ENCODE measurements at places on chromosomes 3 and 15.
A peak's percentile ranks its signal among the peaks of the same experiment; 100 is the strongest.

DNA sequence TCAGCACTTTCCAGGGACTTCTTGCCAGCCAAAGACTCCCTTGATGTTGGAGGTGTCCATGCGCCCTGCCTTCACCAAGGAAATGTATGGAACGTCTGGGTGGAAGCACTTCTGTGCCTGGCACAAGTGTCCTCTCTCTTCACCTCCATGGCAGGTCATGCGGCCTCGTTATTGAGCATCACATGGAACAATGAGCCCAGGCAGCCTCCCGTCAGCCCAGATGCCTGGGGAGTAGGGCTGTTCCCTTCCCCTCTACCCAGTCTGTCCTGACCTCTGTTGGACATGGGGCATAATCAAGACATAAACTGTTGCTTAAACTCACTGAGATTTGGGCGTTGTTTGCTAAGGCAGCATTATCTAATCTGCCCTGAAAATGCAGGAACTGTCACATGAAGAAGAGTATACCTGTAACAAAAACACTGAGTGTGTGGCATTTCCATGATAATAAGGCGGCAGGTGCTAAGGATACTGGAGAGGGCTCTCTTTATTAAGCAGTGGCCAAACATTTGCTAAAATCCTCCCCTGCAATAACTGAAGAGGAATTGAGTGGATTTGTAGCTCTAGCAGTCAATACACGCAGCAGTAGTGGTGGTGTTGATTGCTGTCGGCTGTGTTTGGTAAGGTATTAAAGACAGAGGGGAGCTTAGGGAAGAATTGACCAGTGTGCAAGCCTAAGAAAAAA lies 338.2 kb upstream of the ATP10A start:
- DNase-seq: no peak

DNA sequence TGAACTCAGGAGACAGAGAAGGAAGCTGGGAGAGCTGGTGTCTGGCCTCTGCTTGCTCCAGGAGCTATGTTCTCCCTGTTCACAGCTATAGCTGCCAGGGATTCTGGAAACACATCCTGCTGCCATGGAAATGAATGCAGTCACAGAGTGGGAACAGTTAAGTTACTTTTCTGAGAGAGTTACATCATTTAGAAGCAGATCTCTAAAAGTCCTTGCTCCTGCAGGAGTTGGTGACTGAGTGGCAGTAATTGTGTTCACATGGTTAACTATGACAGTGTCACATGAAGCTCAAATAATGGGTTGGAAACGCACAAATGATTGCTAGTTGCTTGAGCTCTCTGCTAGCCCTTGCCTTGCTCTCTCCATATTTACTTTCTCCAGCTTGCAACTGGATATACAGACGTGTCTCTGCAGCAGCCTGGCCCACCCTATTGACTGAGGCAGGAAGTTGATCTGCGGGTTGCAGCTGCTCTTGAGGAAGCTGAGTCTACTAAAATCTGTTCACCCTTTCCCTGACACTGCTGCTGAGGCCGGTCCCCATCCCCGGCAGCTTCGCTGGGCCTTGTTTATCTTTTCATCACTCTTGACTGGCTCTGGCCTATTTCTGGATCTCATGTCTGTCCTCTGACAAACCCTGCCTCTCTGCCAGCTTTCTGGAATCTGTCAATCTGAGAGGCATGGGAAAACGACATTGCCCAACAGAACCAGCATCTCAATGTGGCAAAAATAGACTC lies 16.7 kb upstream of the ISLR start:
- no peak for DNase-seq

GRCh38 chr3:21466476-21466875 lies 284.5 kb downstream of the ZNF385D start:
- DNase-seq: no peak

DNA sequence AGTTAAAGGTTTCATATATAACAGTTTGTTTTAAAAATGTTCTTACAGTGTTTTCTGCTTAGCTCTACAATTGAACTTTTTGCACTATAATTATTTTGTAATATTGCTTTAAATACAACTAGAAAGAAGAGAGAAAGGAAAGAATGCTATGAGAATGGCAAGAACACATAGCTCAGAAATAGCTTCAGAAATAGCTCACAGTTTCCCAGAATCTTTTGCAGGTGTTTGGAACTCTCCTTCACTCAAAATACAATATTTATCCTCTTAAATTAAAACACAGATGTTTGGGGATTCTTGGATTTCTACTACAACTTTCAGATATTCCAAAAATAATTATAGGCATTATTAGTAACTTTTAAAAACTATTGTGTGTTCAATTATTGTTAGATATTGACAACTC lies 658.0 kb upstream of the DPPA4 start:
- DNase-seq: no peak

DNA sequence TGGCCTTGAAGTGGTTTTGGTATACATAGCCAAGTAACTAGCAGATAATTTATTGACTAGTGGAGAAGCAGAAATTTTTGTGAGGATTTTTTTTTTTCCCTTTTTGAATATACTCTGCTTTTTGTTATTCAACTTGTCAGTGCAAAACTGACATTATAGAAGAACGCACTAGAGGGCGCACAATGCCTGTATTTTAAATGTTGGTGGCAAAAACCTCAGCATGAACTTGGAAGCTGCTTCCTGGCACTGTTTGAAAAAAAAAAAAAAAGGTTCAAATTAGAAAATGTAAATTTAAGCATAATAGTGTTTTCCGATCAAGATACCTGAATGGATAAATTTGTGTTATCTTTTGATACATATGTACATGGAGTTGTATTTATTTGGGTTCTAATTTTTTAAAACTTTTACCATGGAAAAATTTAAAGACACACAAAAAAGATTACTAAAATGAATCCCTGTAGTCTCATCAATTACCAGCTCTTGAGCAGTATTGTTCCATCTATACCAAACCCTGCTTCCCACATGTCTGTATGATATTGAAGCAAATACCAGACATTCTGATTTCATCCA lies 56.0 kb downstream of the SLC25A26 start:
- DNase-seq: peak; percentile 31

DNA sequence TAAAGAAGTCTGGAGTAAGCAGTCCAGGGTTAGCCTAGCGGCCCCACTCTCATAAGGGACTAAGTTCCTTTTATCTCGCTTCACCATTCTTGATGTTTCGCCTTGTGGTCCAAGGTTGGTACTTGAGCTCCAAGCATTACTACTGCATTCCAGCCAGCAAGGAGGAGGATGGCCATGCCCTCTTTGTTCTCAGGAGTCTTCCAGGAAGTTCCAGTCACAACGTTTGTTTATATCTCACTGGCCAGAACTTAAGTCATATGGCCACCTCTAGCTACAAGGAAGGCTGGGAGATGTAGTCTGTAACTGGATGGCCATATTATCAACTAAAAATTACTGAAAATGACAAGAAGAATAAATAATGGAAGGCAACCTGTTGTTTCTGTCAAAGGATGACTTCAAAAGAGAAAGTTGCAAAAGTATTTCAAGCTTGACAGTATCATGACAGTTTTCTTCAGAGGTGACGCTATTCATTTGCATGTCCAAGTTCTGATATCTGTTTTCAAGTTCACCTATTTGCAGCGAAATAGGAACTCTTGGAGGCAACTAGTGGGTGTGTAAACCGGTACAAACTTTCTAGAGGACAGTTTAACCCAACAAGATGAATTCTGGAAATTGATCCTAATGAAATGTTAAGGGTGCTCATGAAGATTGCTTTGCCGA lies 118.6 kb downstream of the PGPEP1L start:
- DNase-seq: no peak

DNA sequence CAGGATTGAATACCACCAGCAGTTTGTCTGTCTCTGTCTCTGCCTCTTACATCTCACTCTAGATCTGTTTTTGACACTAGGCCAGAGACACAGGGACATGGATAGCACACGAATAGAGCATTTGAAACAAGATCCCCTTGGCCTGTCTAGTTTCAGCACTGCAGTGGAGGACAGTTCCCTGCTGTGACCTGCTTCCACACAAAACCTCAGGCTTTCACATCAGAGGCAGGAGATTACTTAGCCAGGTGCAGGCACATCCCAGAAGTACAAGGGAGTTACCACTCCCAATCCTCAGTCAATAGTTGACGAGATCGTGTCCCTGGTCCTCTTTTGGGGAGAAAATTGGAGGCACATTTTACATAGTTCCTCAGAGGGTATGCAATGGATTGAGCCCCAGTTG lies 34.0 kb upstream of the CCK start:
- DNase-seq: no peak
